ENCODE measurements at places on chromosomes 7 and 10.

DNA sequence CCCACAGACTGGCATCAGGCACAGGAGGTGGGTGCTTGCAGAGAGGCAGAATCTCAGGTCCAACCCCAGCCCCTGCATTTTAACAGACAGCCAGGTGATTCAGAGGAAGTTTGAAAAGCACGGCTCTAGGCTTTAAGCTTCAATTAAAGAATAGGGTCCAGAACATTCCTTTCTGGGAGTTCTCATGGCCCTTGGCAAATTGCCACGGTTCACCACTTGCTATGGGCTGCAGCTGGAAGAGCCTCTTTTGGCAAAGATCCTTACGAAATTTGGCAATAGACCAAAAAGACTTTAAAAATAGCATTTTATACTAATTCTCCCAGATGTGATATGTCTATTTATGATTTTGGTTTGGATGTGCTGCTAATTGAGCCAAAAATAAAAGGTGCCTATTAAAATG is 148.1 kb downstream of the ITGA8 start:
- DNase-seq, result peak; percentile 90

DNA sequence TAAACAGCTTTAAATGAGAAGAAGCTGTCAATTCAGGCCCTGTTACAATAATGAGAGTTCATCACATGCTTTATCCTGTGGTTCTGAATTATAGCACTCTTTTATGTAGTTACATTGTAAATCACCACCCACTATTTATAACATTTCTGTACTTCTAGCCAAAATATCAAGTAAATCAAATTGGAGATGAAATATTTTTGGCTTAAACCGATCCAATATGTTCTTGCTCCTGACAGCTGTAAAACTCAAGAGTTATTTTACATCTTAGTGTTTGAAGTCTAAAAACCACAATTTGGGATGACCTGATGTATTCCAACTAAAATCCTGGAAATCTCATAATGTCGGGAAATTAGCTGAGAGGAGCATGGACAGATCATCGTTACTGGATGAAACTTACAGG is 371.2 kb upstream of the LRRN3 start:
- no peak for DNase-seq

- DNase-seq, result no peak
Measured at GRCh38 chr7:2006231-2006771, 226.4 kb downstream of the MAD1L1 start.

- no peak for DNase-seq
Measured at GRCh38 chr10:28211759-28212158, 91.1 kb downstream of the MPP7 start.

DNA sequence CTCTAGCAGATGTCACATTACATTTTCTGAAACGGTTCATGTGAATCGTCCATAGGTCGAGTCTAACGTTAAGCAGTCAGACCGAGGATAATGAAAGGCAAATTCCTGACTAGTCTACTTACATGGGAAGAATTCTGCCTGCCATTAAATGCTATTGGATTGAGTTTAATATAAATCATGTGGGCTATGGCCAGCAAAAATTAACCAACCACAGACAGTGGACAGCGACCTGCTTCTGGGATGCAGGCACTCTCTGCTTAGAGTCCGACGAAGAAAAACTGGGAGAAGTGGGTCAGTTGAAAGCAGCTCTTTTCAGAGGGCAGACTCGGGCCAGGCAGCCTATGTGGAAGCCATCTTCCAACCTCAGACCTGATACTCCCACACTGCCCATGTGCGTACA is 16.6 kb downstream of the PIP4K2A start:
- DNase-seq, result no peak

DNA sequence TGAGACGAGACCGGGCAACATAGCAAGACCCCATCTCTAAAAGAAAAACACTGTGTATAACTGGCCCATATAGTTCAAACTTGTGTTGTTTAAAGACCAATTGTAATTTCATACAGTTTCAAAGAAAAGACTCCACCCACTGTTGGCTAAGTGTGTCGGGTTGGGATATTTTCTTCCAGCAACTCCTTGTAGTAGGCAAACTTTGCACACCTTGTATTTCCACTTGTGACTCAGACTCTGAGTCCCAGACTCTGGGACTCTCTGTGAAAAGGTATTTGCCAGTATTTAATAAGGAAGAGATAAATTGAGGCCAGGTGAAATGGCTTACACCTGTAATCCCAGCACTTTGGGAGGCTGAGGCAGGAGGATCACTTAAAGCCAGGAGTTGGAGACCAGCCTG is 29.3 kb upstream of the RHBDD2 start:
- no peak for DNase-seq

DNA sequence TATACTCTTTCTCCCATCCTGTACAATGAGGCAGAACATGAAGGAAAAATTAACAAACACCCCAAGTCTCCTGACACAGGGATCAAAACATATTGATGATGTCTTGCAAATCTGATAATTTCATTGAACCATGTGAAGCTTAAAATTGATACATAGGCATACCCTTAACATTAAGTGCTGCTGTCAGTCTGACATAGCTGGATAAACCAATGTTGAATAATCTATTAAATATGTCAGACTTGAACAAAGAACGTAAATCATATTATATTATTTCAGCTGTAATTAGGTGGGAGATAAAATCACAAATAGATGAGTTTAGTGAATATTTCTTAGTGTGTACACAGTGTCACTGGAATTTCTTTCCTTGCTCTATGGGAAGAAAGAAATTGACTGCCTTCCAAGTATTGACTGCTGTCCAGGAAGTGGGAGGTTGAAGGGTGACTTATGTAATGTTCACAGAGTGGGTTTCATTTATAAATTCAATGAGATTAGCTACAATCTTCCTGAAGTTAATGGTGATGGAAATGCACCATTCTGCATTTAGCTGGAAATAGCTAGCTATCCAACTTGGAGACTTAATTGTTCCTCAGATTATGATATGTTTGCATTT is 170.8 kb downstream of the AUTS2 start:
- no peak for DNase-seq

GRCh38 chr10:123838596-123839310 is 52.9 kb downstream of the CPXM2 start:
- DNase-seq, result no peak

- DNase-seq, result no peak
Measured at GRCh38 chr10:125029584-125030242, 87.8 kb downstream of the ZRANB1 start.

Measured in cardiac muscle cell (in vitro differentiated cells and primary cell).